ENCODE measurements at places on chromosomes 1 and 21. TPM values are rescaled to one million over a fixed set of nuclear protein-coding genes. Genes with fewer than 3 reads are reported as not detected.
A peak's percentile ranks its signal among the peaks of the same experiment; 100 is the strongest.

GRCh38 chr1:6803357-6803756 is 18.1 kb downstream of the CAMTA1 start:
- H3K27me3 ChIP-seq = no peaks in the 10 kb centered on the region
- H3K4me1 ChIP-seq = peaks cover 66% of the 10 kb centered on the region
- DNase-seq = no peak
- no peaks in the 10 kb centered on the region for H3K36me3 ChIP-seq
- no peak overlapping the region for H3K4me3 ChIP-seq
- H3K27ac ChIP-seq = no peak overlapping the region

Gene DLGAP3
- total RNA-seq = 0.33 TPM

DNA sequence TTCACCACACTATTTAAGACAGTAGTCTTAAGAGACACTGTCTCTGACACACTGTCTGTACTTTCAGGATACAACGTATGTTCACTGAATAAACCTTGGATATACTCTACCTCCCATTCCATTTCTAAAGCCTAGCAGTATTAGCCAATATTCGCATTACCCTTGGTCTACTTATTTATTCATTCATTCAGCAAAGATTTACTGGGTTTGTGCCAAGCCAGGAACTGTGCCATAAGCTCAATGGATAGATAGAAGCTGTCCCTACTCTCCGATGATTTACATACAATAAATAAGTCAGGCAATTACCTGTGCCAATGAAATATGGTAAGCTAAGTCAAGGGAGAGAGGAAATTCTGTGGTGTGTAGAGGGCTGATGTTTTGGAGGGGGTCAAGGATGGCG is 195.2 kb upstream of the RAB4A start:
- no peaks in the 10 kb centered on the region for H3K36me3 ChIP-seq
- H3K27ac ChIP-seq = no peak overlapping the region
- H3K4me1 ChIP-seq = peaks cover 9% of the 10 kb centered on the region
- no peak overlapping the region for H3K4me3 ChIP-seq
- no peak for DNase-seq
- H3K27me3 ChIP-seq = no peaks in the 10 kb centered on the region

DNA sequence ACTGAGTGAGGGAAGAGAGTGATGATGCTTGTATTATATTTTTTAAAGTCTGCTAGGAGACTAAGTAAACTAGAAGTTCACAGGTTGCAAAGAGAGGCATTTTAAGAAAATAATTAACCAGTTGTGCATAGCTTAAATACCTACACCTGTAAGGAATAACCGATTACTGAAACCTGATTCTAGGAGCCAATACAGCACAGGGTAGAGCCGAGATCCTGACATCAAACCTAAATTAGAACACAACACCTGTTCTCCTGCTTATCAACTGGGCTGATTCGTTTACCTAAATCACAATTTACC is 54.8 kb downstream of the EPRS1 start:
- no peak for DNase-seq
- H3K4me1 ChIP-seq = no peaks in the 10 kb centered on the region
- H3K27ac ChIP-seq = no peak overlapping the region
- H3K4me3 ChIP-seq = no peak overlapping the region
- no peaks in the 10 kb centered on the region for H3K27me3 ChIP-seq
- peaks cover 42% of the 10 kb centered on the region for H3K36me3 ChIP-seq

DNA sequence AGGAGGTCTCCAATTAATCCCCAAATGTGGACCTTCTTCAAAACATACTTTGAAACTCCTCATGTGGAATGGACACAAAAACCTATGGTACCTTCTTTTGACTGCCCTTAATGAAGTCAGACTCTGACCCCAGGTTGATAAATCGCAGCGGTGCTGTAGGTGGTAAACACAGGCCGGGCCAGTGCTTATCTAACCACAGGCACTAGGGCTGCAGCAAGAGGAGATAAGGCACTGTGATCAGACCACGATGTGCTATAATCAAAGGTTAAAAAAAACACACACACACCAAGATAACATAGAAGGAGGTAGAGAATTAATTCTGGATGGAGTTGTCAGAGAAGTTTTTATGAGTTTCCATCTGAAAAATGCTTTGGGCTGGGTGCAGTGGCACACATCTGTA is 52.3 kb upstream of the SIPA1L2 start:
- no peak overlapping the region for H3K4me3 ChIP-seq
- no peaks in the 10 kb centered on the region for H3K36me3 ChIP-seq
- no peaks in the 10 kb centered on the region for H3K4me1 ChIP-seq
- DNase-seq = no peak
- H3K27ac ChIP-seq = no peak overlapping the region

- peaks cover 34% of the 10 kb centered on the region for H3K36me3 ChIP-seq
- no peak overlapping the region for H3K27ac ChIP-seq
- H3K4me1 ChIP-seq = peaks cover 50% of the 10 kb centered on the region
- no peak overlapping the region for H3K4me3 ChIP-seq
- H3K27me3 ChIP-seq = no peaks in the 10 kb centered on the region
These were observed 1.4 kb upstream of the B4GALT2 start for GRCh38 chr1:43977376-43978263.

DNA sequence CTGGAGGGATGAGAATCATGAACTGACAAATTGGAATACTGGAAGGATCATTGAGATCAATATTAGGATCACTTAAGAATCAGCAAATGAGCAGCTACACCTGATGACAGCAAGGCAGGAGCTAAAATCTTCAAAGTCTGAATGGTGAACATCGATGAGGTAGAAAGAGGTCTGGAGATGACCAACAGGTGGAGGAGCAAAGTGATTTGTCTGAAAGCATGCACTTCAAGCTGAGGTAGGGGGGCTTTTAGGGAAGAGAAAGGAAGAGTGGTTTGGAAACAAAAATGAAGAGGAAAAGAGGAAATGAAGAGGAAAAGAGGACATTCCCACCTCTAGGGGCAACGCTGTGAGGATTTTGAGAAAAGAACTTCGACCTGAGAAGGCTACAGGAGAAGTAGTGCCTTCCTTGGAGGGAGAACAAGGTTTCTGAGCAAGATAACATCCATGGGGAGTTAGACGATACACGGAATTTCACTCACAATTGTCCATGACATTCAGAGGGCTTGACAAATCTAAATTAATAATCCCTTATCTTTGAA is 79.0 kb downstream of the APP start:
- DNase-seq = no peak
- H3K4me1 ChIP-seq = no peaks in the 10 kb centered on the region
- H3K27ac ChIP-seq = no peak overlapping the region
- no peaks in the 10 kb centered on the region for H3K27me3 ChIP-seq
- no peak overlapping the region for H3K4me3 ChIP-seq
- peaks cover 16% of the 10 kb centered on the region for H3K36me3 ChIP-seq

- no peak for DNase-seq
- H3K27me3 ChIP-seq = no peaks in the 10 kb centered on the region
- H3K36me3 ChIP-seq = no peaks in the 10 kb centered on the region
- H3K4me1 ChIP-seq = no peaks in the 10 kb centered on the region
These were observed 607.1 kb downstream of the KCNT2 start for GRCh38 chr1:196001188-196001587.

GRCh38 chr1:212487286-212487685 is 54.6 kb downstream of the NENF start:
- peaks cover 17% of the 10 kb centered on the region for H3K4me1 ChIP-seq
- H3K4me3 ChIP-seq = no peak overlapping the region
- no peaks in the 10 kb centered on the region for H3K27me3 ChIP-seq
- no peaks in the 10 kb centered on the region for H3K36me3 ChIP-seq
- no peak overlapping the region for H3K27ac ChIP-seq
- no peak for DNase-seq

DNA sequence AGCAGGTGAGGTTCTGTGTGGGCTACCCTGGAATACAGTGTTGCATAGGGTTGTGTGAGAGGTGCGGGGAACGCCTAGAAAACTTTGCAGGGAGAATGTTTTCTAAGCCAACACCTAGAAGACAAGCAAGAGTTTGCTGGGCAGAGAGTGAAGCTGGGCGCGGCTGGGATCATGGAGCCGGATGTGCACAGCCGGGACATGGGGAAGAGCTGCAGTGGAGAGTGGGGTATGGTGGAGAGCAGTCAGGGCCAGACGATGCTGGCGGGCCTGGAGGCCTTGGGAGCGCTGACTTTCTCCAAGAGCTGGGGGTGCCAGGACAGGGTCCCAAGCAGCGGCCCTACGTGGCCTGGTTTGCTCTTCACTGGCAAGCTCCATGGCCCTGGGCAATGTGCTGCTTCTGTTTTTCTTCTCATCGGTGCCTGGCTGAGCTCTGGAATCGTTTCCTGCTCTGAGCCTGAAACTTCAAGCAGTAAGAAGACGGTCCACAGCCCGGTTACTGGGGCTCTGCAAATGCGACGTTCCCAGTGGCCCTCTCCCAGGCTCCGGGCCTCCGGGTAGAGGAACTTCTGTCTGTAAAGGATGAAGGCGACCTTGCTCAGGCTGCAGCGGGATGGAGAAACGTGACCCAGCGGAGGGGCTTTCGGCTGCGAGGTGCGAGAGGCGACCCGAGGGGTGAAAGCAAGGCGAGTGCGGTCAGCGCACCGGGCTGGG is 51.9 kb upstream of the CD34 start:
- DNase-seq = peak; percentile 90
- peak overlapping the region; percentile 67 for H3K4me3 ChIP-seq
- no peaks in the 10 kb centered on the region for H3K36me3 ChIP-seq
- peak overlapping the region; percentile 91 for H3K27ac ChIP-seq
- peaks cover 46% of the 10 kb centered on the region for H3K4me1 ChIP-seq

DNA sequence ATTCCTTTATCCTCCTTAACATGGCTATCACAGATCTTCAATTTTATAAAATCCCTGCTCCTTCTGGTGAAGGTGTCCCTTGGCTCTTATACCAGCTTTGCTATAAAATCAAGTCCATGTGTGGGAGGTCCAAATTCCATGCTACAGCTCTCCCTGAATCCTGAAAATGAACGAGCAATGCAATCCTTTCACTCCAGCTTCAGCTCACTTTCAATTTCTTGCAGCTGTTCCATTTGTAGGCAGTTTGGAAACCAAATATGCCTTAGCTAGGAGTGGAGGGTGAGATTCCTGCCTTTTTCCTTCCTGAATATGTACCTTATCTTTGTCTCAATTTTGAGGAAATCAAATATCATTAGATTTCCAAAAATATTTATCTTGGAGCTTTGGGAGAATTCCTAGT is 402.6 kb downstream of the TTLL7 start:
- no peaks in the 10 kb centered on the region for H3K36me3 ChIP-seq
- no peak overlapping the region for H3K4me3 ChIP-seq
- H3K4me1 ChIP-seq = no peaks in the 10 kb centered on the region
- no peaks in the 10 kb centered on the region for H3K27me3 ChIP-seq
- no peak overlapping the region for H3K27ac ChIP-seq
- no peak for DNase-seq

- peaks cover 100% of the 10 kb centered on the region for H3K36me3 ChIP-seq
- H3K4me1 ChIP-seq = no peaks in the 10 kb centered on the region
- H3K27ac ChIP-seq = no peak overlapping the region
- H3K27me3 ChIP-seq = no peaks in the 10 kb centered on the region
- H3K4me3 ChIP-seq = no peak overlapping the region
These were observed 11.8 kb downstream of the RTCA start for GRCh38 chr1:100277866-100278265.

DNA sequence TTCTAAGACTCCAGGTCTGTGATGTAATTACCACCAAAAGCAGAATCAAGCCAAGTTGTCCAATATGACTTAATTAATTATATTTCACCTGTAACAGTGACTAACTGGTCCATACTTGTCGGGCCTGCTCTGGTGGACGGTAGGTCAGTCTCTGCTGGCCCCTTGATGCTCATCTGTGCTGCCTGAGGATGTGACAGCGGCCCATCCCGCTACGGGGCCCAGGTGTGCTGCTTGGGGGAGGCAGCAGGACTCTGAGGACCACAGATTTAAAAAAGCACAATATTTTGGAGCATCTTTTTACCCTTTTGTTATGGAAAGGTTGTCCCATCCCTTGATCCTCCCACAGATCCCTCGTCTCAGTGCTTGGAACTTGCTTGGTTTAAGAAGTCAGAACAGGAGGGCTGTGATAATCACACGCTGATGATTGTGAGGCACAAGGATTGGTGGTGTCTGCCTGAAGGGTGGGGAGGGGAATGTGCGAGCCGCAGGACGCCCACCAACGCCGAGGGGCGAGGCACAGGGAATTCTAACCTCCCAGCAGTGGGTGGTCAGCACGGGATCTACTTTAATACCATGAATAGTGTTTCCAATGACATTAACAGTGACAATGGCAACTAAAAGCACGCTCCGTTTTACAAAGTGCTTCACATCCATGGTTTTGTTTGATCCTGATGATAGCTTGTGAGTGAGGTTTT is 27.8 kb upstream of the UMODL1 start:
- DNase-seq = no peak
- no peak overlapping the region for H3K4me3 ChIP-seq
- no peaks in the 10 kb centered on the region for H3K36me3 ChIP-seq
- no peaks in the 10 kb centered on the region for H3K27me3 ChIP-seq

- H3K27me3 ChIP-seq = no peaks in the 10 kb centered on the region
- H3K36me3 ChIP-seq = no peaks in the 10 kb centered on the region
- DNase-seq = peak; percentile 68
These were observed 14.1 kb upstream of the HMGCS2 start for GRCh38 chr1:119782631-119783325.

DNA sequence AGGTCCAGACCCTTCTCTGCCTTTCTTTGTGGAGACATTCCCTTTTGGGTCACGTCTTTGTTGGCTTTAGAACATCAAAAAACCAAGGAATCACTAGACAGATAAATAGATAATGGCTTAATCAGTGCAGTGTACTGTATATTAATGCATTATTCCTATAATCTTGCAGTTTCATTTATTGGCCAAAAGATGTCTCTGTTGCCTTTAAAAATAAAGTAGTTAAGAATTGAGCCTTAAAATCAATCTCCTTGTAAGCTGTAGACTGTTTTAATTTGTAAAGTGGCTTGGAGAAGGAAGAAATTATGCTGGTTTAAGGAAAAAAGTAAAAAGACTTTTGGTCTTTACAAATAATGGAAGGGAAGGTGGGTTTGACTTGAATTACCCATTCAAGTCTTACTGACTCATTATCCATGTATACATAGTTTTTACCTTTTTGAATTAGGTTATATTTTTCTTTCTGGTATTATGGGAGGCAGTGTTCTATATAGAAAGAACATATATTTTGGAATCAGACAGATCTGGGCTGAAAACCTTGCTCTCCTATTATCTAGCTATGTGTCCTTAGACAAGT is 84.6 kb downstream of the VPS13D start:
- H3K27me3 ChIP-seq = no peaks in the 10 kb centered on the region
- H3K36me3 ChIP-seq = peaks cover 53% of the 10 kb centered on the region
- DNase-seq = no peak

Gene PGM1
- 73.9 TPM for total RNA-seq

- H3K27me3 ChIP-seq = no peaks in the 10 kb centered on the region
- peak overlapping the region; percentile 96 for H3K27ac ChIP-seq
- peaks cover 49% of the 10 kb centered on the region for H3K36me3 ChIP-seq
- no peak overlapping the region for H3K4me3 ChIP-seq
- no peak for DNase-seq
- peaks cover 82% of the 10 kb centered on the region for H3K4me1 ChIP-seq
These were observed 5.6 kb downstream of the COL6A1 start for GRCh38 chr21:45987121-45987711.

Gene SH2D1B
- total RNA-seq = 1.2 TPM

All from esophagus muscularis mucosa (tissue), 4 donors.